ENCODE measurements at places on chromosomes 12 and 14.

DNA sequence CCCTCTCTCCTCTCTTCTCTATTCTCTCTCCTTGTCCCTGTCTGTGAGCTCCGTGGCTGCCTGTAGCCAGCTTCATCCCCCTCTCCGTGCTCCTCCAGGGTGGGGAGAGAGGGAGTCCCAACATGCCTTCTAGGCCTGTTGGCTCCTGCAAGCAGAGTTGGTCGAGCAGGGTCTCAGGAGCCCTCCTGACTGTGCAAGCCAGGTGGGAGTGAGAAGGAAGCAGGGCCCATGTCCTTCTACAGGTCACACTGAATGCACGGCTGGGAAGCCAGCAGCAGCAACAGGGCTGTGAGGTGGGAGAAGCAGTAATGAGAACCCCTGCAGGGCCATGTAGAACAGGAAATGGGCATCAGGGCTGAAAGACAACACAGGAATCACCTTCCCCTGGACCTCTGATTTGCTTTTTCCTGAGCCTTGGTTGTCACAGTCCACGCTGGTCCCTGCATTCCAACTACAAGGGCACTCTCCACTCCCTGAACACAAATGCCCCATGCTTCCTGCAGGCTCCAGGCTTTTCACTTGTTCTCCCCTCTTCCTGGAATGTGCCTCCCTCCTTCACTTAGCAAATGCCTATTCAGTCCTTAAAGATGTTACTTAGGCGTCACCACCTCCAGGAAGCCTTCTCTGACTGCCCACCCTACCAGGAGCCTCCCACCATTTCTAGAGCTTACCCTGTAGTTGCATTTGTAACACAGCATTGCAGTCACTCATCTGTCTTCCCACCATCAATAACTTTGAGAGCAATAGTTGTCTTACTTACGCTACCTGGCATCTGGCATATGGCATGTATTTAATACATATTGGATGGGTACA, 51.2 kb downstream of the TSPAN11 start:
- DNase-seq: no peak

DNA sequence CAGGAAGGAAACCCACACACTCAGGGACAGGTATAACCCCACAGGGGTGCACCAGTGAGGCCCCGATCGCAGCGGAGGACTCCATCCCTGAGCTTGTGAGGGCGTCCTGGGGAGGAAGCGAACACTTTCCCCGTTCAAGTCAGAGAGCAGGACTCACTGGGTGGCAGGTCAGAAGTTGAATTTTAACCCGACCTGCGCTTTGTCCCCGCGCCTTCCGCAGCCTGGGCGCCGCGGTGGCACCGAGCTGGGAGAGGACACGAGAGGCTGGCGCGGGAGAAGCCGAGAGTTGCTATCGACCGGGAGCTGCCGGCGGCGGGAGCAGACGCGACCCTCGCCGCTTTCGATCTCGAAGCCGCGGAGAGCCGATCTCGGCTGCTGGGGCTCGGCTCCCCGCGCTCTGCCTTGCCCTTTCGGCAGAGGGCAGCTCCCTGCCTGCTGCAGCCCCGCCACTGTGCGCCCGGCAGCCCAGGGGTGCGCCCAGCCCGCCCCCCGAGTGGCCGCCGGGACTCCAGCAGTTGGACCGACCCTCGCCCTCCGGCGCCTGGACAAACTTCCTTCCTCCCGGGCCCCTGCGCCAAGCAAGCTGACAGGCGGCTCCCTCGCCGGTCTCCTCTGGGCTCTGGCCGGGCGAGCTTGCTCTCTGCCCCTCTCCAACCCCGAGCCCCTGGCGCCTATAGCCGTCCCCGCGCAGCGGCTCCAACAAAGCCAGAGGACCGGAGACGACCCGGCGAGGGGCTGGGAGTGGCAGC, 918 bp downstream of the LIN7A start:
- peak; percentile 41 for DNase-seq

DNA sequence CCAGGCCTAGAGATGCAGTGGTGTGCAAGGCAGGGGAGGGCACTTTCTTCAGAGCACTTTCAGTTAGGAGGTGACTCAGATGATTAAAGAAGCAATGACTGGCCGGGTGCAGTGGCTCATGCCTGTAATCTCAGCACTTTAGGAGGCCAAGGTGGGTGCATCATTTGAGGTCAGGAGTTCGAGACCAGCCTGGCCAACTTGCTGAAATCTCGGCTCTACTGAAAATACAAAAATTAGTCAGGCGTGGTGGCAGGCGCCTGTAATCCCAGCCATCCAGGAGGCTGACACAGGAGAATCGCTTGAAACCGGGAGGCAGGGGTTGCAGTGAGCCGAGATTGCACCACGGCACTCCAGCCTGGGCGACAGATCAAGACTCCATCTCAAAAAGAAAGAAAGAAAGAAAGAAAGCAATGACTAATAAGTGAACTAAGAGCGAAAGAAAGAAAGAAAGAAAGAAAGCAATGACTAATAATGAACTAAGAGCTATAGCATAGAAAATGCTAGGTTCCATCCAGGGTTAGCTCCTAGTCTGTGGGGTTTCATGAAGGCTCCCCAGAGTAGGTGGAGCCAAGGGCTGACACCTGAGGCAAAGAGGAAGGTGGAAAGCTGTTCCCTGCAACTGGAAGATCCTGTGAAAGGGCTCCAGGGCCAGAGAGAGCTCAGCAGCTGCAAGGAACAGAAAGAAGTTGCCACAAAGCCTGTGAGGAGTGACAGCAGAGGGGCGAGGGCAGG, 334.5 kb downstream of the CACNA1C start:
- DNase-seq: no peak

GRCh38 chr12:123160801-123161487, 10.1 kb upstream of the PITPNM2 start:
- no peak for DNase-seq

- DNase-seq: no peak
Observed at GRCh38 chr12:120774169-120774916, 48.7 kb downstream of the ACADS start.

DNA sequence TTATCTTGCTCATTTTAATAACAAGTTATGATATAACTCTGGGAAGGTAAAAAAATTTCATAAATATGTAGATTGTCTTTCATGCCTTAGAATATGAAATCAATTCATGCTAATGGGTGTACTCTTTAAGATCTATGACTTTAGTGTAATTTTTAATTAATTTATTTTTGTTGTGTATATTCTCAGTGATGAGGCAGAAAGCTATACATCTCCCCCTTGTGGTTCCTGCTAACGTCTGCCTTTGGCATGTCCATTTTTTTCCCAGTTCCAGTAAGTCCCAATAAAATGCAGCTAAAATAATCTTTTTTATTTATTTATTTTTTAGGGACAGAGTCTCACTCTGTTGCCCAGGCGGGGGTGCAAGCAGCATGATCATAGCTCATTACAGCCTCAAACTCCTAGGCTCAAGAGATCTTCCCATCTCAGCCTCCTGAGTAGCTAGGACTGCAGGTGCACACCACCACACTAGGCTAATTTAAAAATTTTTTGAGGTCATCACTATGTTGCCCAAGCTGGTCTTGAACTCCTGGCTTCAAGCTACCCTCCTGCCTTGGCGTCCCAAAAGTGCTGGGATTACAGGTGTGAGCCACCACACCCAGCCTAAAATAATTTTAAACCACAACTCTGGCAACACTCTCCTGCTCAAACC, 3.3 kb upstream of the CHURC1 start:
- peak; percentile 69 for DNase-seq

DNA sequence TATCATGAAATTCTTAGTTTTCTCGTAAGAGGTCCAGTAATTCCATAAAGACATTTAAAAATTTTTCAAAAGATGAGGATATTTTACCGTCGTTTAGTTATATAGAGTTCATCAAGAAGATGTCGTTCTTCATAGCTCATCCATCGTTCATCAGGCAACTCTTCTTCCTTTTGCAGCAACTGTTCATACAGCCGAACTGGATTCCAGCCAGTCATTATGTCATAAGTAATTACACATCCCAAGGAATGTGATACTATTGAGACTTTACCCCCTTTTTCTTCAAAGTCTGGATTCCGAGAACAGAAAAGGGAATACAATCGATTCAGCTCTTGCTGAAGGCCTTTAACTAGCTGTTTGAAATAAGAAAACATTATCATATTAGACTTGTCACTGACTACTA, 90.3 kb downstream of the DDHD1 start:
- DNase-seq: no peak

DNA sequence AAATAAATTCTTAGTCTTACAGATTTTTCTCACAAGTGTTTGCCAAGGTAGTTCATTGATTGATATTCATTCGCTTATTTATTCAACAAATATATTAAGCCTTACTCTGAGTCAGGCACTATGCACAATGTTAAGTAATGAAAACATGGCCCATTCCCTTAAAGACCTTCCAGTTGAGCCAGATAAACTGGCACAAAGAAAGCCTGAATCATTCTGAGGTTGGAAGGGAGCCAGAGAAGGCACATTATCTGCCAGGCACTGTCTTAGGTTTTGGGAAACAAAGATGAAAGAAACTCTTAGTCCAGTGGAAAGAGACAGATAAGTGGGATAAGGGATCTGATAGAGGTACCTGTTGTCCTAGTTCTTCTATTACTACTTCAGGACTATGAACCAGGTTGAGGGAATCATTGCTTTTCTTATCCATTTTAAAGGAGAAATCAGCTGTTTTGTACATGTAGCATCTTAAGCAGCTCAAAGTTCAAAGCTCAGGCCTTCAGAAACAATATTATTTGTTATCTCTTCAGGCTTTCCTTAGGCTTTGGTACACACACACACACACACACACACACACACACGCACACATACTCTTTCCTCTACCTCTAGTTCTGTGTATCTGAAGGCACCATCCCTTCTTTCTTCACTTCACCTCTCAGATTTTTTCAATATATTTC, 27.0 kb downstream of the PDE6H start:
- DNase-seq: no peak

DNA sequence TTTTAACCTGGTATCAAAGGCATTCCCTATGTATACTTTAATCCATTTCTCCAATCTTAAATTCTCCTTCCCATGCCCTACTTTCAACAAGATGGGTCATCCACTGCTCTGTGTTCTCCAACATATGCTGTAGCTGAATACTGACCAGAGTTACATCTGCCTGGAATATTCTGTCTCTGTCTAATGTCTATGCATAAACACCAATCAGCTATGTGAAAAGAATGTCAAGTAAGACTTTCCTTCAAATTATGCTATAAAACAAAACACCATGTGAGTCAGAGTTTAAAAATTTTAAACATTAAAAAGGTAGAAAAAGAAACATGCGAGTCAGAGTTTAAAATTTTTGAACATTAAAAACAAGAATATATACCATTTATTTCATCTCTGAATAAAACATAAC, 19.3 kb downstream of the NT5DC3 start:
- no peak for DNase-seq

GRCh38 chr12:45612044-45612794, 117.3 kb upstream of the ARID2 start:
- DNase-seq: peak; percentile 24

- DNase-seq: no peak
Observed at GRCh38 chr14:55583942-55584468, 4.0 kb downstream of the KTN1 start.

GRCh38 chr12:48980953-48981756, 3.0 kb downstream of the WNT1 start:
- DNase-seq: no peak

- DNase-seq: no peak
Observed at GRCh38 chr14:28651148-28651547, 115.4 kb upstream of the FOXG1 start.

- DNase-seq: no peak
Observed at GRCh38 chr14:23482823-23483148, 13.3 kb downstream of the NGDN start.

- DNase-seq: no peak
Observed at GRCh38 chr14:22405201-22405600, 183.8 kb downstream of the DAD1 start.

- peak; percentile 23 for DNase-seq
Observed at GRCh38 chr14:40164083-40164482, 731.9 kb upstream of the FBXO33 start.

DNA sequence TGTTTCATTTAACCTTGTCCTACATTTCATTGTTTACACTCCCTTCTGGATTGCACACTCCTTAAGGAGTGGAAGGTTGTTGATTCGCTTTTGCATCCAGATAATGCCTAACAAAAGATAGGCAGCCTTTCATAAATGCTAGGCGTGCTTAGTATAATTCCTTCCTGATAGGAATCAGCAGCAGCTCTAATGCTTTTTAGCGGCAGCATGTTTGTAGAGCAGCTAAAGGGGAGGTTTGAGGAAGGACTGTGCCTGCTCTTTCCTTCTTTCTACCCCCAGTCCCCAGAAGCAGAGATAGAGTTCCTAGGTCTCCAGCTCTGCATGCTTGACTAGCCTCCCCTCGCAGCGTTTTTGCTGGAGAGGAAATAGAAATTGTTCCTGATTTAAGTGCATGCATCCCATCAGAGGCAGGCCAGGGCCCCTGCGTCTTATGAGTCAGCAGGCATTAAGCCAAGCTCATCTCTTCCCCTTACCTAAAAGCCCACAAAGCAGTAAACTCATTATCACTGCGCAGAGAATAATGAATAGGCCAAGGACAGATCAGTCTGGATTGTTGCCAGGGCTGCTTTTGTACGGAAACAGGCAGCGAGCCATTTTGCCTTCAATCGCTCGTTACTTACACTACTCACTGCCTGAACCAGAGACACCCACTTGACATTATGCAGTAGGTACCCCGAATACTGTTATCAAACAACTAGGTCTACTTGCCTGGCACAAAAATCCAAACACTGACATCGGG, 14.0 kb upstream of the TBPL2 start:
- DNase-seq: peak; percentile 86

DNA sequence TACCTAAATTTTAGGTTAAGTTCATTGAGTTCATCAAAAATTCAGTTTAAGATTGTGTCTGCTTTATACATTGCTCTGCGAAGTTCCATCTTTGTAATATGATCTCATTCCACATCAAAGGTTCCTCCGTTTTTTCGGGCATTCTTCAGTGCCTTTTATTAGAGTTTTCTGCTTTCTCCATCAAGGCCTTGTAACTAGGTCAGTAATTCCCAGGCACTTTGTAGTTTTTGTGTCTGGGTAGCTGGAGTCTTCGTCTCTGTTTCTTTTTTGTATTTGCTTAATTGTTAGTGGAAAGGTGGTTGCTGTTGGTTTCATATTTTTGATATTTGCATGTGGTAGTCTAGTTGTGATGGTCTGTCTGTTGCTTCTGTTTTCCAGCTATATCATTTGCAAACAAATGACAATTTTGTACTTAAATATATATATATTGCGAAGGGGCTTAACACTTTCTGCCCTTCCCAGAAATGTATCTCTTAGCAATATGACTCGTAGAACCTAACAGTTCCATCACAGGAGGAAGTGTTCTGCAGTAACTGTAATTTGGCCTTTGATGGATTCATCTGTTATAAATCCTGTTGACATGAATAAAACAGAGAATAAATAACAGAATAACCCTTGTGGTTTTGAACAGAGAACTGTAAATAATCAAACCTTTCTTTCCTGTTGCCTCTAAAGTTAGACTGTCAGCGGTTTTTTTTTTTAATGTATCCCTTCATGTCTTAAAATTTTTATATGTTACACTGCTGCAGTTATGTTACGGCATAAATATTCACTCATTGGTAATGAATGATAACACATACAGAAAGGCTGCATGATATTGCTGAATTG, 88.4 kb upstream of the DYNC1H1 start:
- no peak for DNase-seq
